Small intestine (tissue), 16 donors: ENCODE measurements at places on chromosomes 6 and 20.

DNA sequence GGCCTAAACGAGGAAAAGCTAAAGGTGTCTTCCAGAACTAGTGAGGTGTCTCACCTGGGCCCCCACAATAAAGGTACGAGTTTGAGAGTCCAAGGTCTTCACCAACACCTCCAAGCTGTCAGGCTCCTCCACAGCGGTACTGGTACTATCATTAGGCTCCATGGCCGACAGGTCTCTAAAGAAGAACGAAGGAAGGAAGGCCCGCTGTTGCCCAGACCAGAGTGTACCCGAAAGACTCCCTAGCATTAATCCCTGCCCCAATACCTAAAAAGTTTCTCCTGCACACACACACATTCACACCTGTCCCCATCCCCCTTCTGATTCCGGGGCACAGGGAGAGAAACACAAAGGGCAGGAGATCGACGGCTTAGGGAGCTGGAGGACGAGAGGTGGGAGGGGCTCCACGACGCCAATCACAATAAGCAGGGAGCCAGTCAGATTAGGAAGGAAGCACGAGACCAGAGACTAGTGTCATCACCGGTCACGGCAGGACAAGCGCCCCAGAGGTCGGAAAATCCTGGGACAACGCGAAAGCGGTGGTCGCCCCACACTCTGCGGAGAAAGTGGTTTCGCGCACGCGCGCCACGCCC is 764 bp downstream of the BAG6 start:
- H3K4me1 ChIP-seq: peaks cover 10% of the 10 kb centered on the region
- DNase-seq: peak; percentile 91
- no peaks in the 10 kb centered on the region for H3K27me3 ChIP-seq
- peak overlapping the region; percentile 77 for H3K4me3 ChIP-seq

GRCh38 chr20:52948491-52948890 is 23.7 kb upstream of the TSHZ2 start:
- H3K27ac ChIP-seq: no peak overlapping the region
- H3K36me3 ChIP-seq: no peaks in the 10 kb centered on the region
- H3K27me3 ChIP-seq: no peaks in the 10 kb centered on the region
- no peaks in the 10 kb centered on the region for H3K4me1 ChIP-seq

- no peak overlapping the region for H3K4me3 ChIP-seq
- H3K27me3 ChIP-seq: no peaks in the 10 kb centered on the region
- H3K27ac ChIP-seq: no peak overlapping the region
- H3K36me3 ChIP-seq: no peaks in the 10 kb centered on the region
- no peaks in the 10 kb centered on the region for H3K4me1 ChIP-seq
- DNase-seq: no peak
These were observed 36.9 kb downstream of the ASXL1 start for GRCh38 chr20:32395066-32395465.

DNA sequence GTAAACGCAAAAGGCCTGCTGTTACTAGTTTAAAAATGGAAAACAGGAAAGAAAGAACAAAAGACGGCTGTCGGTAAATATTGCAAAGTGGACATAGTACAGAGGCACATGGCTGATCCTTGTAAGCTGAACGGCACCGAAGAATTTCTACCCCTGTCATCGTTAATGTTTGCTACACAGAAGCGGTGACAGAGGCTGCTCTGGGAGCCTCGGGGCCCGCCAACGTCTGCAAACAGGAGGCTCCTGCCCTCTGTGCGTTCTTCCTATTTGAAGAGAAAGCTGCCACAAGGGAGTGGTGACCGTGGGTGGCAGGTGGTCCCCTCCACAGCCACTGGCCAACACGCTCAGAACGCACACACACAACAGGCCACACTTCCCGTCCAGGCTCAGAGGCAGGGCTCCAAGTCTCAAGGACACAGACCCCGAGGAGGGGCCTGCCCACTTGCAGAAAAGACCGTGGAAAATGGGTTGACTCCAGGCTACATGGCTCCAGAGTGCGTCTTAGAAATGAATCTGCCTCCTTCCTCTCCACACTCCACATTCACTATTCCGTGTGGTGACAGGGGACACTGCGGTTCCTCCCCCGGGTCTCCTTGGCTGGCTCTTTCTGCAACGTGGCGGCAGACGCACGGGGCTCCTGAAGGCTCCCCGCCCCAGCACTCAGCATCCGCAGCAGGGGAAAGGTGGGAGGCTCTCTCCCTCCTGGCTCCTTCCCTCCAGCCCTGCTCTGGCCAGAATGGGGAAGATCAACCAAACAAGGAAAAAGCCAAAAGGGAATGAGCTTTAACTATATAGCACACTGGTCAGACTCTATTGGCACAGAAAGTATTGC is 64.5 kb downstream of the GMPR start:
- H3K27ac ChIP-seq: no peak overlapping the region
- H3K27me3 ChIP-seq: no peaks in the 10 kb centered on the region
- H3K4me1 ChIP-seq: no peaks in the 10 kb centered on the region
- no peak for DNase-seq

GRCh38 chr6:167997642-167998041 is at the start of gene KIF25:
KIF25 (plus strand) TSS chr6:167997671; CDS start chr6:168029586, 31,915 bp downstream.
- H3K27me3 ChIP-seq: no peaks in the 10 kb centered on the region
- H3K4me3 ChIP-seq: no peak within 1 kb of the TSS
- no peaks in the 10 kb centered on the region for H3K4me1 ChIP-seq

DNA sequence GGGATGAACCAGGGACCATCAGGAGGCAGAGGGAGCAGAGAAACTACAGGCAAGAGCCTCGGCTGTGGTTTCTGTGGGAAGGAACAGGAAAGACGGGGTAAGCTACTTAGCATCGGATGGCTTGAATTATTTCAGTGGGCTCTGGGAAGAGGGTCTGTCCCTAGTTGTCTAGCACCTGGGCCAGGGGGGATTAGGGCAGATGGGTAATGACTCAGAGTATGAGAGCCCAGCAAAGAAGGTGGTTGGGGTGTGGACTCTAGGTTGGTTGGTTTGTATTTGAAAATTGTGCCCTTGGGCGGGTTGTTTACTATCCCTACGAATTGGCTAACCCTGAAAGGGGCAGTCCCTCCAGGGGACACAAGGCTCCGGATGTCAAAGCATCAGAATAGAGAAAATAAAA is 148.5 kb upstream of the TAB2 start:
- no peak for DNase-seq
- no peaks in the 10 kb centered on the region for H3K36me3 ChIP-seq
- H3K27ac ChIP-seq: no peak overlapping the region
- H3K4me3 ChIP-seq: no peak overlapping the region

GRCh38 chr6:30204116-30204515 is 9.1 kb downstream of the TRIM26 start:
- no peaks in the 10 kb centered on the region for H3K36me3 ChIP-seq
- H3K27ac ChIP-seq: no peak overlapping the region
- DNase-seq: no peak
- H3K27me3 ChIP-seq: no peaks in the 10 kb centered on the region
- H3K4me1 ChIP-seq: peaks cover 15% of the 10 kb centered on the region
